ENCODE measurements at places on chromosomes 16 and 17. TPM values are rescaled to one million over a fixed set of nuclear protein-coding genes. Genes with fewer than 3 reads are reported as not detected.

DNA sequence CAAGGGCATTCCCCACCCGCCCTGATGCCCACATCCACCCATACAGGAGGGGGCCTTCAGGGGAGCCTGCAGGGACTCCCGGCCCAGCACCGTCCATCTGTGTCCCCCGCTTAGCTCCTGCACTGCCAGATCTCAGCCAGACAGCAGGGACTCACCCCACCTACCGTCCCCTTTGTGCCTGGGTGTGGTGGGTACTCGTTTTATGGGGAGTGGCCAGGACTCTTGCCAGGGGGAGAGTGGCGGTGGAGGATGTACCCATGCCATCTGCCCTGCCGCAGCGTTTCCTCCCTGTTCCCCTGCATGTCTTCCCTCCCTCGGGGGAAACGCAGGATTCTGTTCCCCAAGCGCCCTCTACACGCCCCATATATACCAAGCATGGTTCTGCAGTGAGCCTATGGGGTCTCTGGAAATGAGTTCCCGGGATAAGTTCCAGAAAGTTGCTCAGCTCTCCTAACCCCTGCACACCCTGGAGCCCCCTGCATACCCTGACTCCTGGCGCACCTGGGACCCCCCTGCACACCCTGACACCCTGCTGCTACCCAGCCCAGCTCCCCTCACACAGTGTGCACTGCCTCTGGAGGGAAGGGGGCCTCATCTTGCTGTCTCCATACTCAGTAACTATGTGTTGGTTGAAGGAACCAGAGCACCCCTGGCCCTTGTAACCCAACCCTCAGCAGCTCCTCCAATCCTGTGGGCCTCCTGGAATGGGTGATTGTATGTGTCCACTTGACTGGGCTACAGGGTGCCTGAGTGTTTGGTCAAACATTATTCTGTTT, 4.2 kb upstream of the MAFG start:
- H3K36me3 ChIP-seq = no peaks in the 10 kb centered on the region
- no peak overlapping the region for H3K4me3 ChIP-seq
- no peak for DNase-seq
- H3K27me3 ChIP-seq = no peaks in the 10 kb centered on the region

DNA sequence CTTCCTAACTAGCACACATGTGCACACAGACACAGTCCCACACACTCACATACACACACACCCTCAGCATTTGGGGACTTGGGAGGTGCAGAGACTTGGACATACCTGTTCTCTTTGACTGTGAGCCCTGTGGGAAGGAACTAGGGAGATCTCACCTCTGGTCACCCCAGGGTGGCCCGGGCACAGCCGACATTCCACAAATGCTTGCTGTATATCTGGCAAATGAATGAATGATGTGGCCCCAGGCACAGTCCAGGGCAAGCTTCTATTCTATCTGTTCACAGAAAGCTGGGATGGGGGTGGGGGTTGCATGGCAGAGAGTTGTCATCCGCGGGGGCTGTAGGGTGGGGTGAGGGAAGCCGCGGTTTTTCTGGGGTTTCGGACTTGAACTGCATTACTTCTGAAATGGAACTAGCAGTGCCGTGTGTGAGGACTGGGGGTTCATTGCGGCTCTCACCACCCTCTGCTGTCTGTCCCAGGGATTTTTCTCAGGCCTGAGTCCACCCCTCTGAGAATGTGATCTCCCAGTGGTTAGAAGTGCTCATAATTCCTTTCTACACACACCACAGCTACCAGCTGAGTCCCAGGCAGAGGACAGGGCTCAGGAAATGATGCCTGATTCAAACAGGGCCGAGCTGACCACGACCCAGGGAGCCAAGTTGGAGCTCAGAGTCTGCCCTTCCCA, 3.3 kb upstream of the RIPOR1 start:
- H3K27ac ChIP-seq = no peak overlapping the region
- no peak for DNase-seq
- H3K36me3 ChIP-seq = no peaks in the 10 kb centered on the region

DNA sequence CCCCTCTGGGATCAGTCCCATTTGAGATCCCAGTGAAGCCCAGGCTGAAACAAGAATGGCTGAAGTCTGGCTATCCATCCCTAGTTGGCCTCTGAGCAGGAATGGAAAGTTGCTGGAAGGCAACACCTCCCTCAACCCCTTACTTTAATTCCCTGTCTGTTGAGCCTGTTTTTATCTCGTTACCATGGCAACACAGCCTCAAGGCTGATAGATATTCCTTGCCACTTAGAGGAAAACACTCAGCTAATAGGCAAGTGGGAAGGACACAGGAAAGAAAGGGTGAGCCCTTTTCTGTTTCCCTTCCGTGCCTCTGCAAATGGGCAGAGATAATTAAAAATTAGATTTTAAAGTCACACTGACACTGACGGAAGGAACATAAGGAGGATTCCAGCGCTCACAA, 75.5 kb upstream of the CLEC3A start:
- H3K4me3 ChIP-seq = no peak overlapping the region
- H3K4me1 ChIP-seq = no peaks in the 10 kb centered on the region
- no peak for DNase-seq
- H3K36me3 ChIP-seq = no peaks in the 10 kb centered on the region
- no peak overlapping the region for H3K27ac ChIP-seq
- peaks cover 12% of the 10 kb centered on the region for H3K27me3 ChIP-seq

DNA sequence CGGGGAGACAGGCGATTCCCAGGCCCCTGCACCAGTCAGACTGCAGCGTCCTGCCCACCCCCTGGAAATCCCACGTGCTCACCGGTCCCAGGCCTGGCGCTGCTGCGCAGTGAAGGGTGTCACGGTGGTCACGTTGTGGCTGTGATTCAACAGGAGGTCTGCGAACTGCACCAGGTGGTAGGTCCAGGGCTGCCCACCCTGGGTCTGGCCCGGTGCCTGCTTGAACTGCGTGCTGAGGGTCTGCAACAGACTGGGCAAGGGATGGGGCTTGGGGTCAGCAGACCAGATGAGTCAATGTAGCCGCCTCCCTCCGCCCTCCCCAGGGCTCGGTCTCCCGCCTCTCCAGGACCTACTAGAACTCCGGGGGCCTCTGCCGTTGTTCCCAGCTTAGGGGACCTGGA, 7.1 kb downstream of the MYBBP1A start:
- H3K36me3 ChIP-seq = peaks cover 8% of the 10 kb centered on the region
- no peaks in the 10 kb centered on the region for H3K27me3 ChIP-seq
- DNase-seq = no peak

DNA sequence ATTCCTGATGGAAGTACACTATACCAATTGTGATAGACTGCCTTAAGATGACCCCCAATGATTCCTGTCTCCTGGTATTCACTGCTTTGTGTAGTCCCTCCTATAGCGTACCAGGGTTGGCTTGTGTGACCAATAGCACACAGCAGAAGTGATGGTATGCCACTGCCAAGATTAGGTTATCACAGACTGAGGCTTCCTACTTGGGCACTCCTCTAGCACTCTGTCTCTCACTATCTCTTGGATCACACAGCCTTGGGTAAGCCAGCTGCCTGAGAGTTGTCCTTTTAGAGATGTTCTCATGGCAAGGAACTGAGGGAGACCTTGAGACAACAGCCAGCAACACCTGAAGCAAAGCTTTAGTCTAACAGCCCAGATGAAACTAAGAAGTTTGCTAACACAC, 12.7 kb upstream of the AMFR start:
- no peaks in the 10 kb centered on the region for H3K4me1 ChIP-seq
- H3K27me3 ChIP-seq = no peaks in the 10 kb centered on the region
- H3K4me3 ChIP-seq = no peak overlapping the region

DNA sequence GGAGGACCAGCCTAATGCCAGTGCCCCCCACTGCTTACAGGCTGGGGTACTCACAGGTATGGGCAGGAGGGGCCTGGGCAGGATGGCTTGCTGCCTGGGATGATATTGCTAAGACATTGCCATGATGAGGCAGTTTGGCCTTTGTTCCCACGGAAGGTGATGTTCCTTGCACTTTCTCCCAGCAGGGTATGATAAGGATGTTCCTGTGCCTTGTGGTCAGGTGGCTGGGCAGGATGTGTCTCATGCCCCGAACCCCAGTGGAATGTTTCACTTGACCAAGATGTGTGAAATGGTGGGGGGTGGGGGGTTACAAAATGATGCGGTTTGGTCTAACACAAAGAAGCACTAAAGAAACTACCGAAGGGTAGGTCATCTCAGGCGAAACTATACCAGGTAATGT, 337.8 kb upstream of the ZFHX3 start:
- H3K4me1 ChIP-seq = no peaks in the 10 kb centered on the region
- no peaks in the 10 kb centered on the region for H3K36me3 ChIP-seq
- H3K4me3 ChIP-seq = no peak overlapping the region
- H3K27me3 ChIP-seq = no peaks in the 10 kb centered on the region
- no peak overlapping the region for H3K27ac ChIP-seq

GRCh38 chr17:66726846-66727245, 108.1 kb upstream of the CACNG5 start:
- H3K36me3 ChIP-seq = no peaks in the 10 kb centered on the region
- no peak for DNase-seq
- no peaks in the 10 kb centered on the region for H3K27me3 ChIP-seq
- H3K4me3 ChIP-seq = no peak overlapping the region

DNA sequence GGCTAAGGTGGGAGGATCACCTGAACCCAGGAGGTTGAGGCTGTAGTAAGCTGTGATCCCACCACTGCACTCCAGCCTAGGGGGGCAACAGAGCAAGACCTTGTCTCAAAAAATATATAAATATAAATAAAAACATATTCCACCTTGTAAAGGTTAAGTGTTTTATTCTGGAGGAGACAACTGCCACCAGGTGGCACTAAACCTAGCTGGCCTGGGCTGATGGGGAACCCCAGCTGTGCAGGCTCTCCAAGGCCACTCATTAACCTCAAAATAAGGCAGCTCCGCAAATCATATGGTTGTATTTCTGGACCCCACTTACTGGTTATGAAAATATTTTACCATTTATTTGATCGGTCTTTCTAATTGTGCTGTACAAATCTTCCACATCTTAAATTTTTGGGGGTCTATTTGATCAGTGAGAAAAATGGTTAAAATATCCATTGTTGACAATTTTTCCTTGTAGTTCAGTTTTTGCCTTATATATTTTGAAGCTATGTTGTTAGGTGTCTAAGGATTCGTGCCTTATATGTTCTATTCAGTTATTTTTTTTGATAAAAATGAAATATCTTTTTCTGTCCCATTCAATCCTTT, 8.5 kb upstream of the ICAM2 start:
- H3K4me1 ChIP-seq = no peaks in the 10 kb centered on the region
- H3K27ac ChIP-seq = no peak overlapping the region
- no peaks in the 10 kb centered on the region for H3K27me3 ChIP-seq
- H3K4me3 ChIP-seq = no peak overlapping the region
- peak; percentile 64 for DNase-seq

DNA sequence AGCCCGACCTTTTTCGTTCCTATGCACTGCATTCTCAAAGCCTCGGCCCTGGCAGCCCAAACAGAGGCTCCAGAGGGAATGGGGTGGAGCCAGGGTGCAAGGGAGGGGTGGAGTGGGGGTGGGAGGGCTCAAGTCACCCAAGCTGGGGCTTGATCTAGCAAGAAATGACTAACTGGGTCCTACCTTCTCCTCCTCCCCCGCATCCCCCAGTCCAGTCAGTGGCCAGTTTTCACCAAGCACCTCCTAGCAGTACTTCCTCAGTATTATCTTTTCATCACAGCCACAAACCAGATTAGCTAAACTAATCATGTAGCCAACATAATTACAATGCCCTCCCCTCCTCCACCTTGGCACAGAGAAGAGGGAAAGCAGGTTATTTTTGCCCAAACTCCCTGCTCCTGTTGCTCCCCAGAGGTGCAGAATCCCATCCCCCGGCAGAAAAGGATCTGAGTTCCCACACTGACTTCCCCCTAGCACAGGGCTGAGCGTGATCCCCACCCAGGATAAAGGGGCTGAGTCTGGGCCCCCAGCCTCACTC, 2.2 kb downstream of the JUP start:
- H3K4me3 ChIP-seq = no peak overlapping the region
- peak; percentile 45 for DNase-seq
- H3K36me3 ChIP-seq = no peaks in the 10 kb centered on the region
- H3K4me1 ChIP-seq = peaks cover 23% of the 10 kb centered on the region

DNA sequence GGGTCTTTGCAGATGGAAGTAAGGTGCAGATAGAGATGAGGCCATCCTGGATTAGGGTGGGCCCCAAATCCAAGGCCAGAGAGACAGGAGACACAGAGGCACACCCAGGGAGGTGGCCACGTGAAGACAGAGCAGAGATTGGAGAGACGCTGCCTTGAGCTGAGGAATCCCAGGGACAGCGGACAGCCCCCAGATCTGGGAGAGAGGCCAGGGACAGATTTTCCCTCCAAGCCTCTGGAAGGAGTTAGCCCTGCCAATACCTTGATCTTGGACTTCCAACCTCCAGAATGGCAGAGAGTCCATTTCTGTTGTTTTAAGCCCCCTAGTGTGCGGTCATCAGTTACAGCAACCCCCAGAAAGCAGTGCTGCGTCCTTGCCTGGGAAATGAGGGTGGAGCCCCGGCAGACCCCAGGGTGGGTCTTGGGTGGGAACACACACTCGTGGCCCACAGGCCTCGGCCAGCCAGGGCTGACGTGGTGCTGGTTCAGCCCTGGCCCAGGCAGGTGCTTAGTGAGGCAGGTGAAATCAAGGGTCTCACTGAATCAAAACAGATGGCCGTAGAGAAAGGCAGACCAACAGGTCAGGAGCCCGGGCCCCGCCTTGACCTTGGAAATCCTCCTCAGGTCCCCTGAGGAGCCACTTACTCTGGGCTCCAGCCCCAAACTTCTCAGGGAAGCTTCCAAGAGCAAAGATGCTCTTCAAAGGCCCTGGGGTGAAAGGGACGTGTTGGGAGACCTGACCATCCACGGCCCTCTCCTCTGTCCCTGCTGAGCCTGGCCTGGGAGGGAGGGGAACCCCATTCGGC, 169.3 kb downstream of the RBFOX3 start:
- DNase-seq = no peak
- no peak overlapping the region for H3K4me3 ChIP-seq
- H3K27me3 ChIP-seq = no peaks in the 10 kb centered on the region
- no peaks in the 10 kb centered on the region for H3K4me1 ChIP-seq
- no peaks in the 10 kb centered on the region for H3K36me3 ChIP-seq
- H3K27ac ChIP-seq = no peak overlapping the region

DNA sequence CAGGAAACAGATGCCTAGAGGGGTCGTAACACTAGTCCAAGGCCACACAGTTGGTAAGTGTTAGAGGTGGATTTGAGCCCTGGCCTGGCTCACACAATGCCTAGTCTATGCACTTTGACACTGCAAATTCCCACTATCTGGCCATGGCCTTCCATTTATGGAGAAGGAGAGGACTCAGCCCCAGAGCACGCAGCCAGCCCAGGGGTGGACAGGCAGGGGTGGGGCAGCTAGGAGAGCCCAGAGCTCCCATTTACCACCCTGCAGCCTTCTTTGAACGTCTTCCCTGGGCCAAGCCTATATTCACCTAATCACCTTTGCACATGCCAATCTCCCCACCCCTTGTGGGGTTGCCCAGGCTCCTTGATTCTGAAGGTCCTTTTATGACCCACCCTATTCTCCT, 81.2 kb downstream of the DYNLRB2 start:
- no peak overlapping the region for H3K4me3 ChIP-seq
- no peaks in the 10 kb centered on the region for H3K36me3 ChIP-seq
- no peak for DNase-seq
- no peak overlapping the region for H3K27ac ChIP-seq
- no peaks in the 10 kb centered on the region for H3K27me3 ChIP-seq
- no peaks in the 10 kb centered on the region for H3K4me1 ChIP-seq

Gene POLG2
- 3.2 TPM for total RNA-seq

Gene KRTAP4-1
- total RNA-seq = not detected

Gene RCVRN
- total RNA-seq = 0.66 TPM

Gene PLA2G10
- total RNA-seq = not detected

Data from breast epithelium (tissue), 4 donors.